ENCODE measurements at places on chromosomes 2 and 18.

DNA sequence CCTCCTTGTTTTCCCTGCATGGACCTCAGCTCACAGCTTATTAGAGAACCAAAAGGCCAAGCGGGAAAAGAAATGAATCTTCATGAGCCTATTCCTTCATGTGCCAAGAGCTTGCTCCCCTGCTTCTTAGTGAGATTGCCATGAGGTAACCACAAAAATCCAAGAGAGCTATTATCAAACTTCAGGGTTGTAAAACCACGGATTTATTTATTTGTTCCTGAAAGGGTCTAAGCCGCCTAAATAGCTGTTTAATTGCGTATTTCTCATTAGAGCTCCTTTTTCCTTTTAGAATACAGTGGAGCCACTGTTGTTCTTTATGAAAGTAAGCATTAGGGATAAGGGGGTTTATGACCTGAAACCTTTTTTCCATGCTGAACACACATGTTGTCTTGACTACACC is 58.0 kb downstream of the SRD5A2 start:
- 0 out of 2 replicates have a peak, but pooled peaks cover 6% of the 10 kb centered on the region for H3K36me3 ChIP-seq
- no peak for DNase-seq
- no peak overlapping the region for H3K27ac ChIP-seq
- H3K4me3 ChIP-seq = no peak overlapping the region
- peaks cover 47% of the 10 kb centered on the region for H3K4me1 ChIP-seq
- H3K27me3 ChIP-seq = peaks cover 2% of the 10 kb centered on the region

DNA sequence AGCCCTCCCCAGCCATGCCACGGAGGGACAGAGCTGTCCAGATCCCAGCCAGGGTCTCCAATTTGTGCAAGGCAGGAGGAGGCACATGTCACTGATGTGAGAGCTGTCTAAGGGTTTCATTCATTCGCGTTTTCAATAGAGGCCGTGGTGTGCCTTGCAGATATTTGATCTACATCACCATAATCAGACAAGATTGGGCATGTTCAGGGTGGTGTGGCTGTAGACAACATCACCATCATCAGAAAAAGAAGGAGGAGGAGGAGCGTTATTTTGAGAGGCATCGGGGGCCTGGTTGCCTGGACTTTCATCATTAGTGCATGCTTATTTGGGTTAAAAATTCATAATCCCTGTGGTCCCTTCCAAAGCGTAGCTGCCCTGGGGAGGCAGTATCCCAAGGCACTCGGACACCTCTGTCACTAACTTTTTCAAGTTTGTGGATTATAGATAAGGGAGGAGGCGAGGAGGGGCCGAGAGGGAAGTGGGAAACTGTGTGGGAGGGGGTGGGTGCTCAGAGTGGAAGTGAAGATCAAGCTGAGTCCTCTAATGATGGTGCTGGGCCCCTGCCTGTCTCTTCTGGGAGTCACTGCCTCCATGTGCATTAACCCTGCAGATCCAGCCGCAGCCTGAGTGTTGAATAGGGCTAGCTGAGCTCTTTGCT is 194.1 kb downstream of the CTIF start:
- no peak for DNase-seq
- no peak overlapping the region for H3K4me3 ChIP-seq
- H3K4me1 ChIP-seq = peaks cover 71% of the 10 kb centered on the region
- peaks cover 21% of the 10 kb centered on the region for H3K36me3 ChIP-seq
- peak overlapping the region; percentile 62 for H3K27ac ChIP-seq

DNA sequence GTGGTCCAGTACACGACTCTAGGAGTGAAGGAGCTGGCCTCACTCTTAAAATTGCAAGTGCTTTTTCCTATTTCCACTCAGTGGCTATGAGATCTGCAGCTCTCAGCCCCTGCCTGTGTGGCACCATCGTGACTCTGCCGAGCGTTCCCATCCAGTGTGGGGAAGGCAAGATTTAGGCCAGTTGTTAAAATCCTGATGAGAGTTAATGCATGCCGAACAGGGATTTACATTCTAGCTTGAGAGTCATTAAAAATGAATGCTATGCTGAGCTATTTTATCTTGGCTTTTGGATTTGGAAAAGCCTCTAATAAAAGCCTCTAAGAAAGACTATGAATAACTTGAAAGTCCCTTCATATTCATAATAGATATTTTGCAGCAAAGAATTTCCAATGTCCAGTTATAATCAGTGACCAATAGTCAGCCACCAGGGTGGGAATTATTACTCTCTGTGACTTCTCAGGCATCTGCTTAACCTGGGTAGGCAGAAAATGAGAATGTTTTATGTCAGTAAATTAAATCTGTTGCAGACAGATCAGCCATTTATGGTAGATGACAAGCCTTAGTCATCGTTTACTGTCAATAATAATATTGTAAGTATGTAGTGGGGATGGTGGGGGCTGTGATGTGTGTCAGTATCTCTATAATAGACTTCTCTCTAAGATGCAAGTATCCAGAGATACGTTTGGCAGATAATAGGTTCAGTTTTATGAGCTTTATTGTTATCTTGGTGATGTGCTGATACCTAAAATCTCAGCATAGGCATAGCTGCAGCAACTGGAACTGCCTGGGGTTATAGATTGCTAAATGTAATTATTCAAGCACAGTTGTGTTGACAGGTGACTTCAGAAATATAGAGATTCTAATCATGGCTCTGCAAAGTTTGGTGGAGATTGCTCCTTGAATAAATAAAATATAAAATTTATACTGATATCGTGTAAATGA is 207.8 kb downstream of the SOCS6 start:
- H3K27me3 ChIP-seq = peaks cover 9% of the 10 kb centered on the region
- H3K4me3 ChIP-seq = no peak overlapping the region
- H3K4me1 ChIP-seq = no peaks in the 10 kb centered on the region
- H3K36me3 ChIP-seq = no peaks in the 10 kb centered on the region
- DNase-seq = no peak

GRCh38 chr18:47334966-47335365 is 83.5 kb upstream of the SKOR2 start:
- no peak overlapping the region for H3K4me3 ChIP-seq
- H3K27ac ChIP-seq = no peak overlapping the region
- H3K36me3 ChIP-seq = peaks cover 5% of the 10 kb centered on the region
- DNase-seq = no peak

DNA sequence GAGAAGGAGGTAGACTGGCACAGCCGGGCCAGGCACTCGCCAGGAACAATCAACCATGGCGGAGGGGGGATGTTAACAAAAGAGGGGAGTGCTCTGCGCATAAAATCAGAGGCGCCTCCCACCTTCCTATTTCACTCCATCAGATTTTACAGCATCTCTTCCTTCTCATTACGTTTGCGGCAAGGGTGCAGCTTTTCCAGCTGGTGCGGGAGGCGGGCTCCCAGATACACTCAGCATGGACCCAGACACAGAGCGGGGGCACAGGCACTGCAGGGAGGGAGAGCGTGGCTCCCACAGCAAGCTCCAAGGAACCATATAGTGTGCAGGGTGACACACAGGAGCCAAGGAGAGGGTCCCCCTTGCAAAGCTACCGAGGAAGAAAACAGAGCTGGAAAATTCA is 176.3 kb downstream of the EIPR1 start:
- no peak overlapping the region for H3K27ac ChIP-seq
- DNase-seq = no peak
- H3K27me3 ChIP-seq = peaks cover 2% of the 10 kb centered on the region

DNA sequence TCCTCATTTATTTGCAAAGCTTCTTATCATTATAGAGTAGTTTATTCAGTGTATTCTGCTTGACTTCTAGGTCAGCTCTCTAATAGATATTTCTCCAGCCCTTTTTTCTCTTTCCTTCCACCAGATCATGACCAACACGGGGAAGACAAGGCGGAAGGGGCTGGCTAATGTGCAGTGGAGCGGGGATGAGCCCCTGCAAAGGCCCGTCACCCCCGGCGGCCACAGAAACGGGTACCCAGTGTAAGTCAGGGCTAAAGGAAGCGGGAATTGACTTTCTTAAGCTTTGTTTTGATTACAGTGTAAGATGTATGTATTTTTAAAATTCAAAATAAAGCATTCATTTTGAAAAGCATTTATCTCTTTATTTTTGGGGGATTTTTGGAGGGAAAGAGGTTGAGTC is 50.7 kb upstream of the B3GNT7 start:
- H3K27ac ChIP-seq = no peak overlapping the region
- peaks cover 36% of the 10 kb centered on the region for H3K36me3 ChIP-seq
- peaks cover 2% of the 10 kb centered on the region for H3K27me3 ChIP-seq
- peaks cover 23% of the 10 kb centered on the region for H3K4me1 ChIP-seq

DNA sequence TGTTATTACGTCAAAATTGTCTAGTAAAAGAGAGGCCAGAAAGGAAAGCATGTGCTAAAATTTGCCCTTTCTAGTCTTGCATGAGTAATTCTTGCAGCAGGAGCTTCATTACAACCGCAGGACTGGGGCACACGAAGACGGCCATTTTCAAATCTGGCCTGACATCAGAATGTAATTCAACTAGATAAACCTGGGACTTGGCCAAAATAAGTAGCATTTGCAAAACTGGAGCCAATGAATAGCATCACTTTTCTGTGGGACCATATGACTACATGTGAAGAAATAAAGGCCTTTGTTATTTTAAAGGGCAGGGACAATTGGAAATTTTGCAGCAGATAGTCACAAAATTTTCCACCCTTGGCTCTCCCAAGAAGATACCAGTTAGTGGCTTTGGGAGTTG is 3.0 kb upstream of the FZD7 start:
- H3K27me3 ChIP-seq = peaks cover 1% of the 10 kb centered on the region
- peak; percentile 58 for DNase-seq
- H3K36me3 ChIP-seq = peaks cover 7% of the 10 kb centered on the region
- H3K4me3 ChIP-seq = no peak overlapping the region

DNA sequence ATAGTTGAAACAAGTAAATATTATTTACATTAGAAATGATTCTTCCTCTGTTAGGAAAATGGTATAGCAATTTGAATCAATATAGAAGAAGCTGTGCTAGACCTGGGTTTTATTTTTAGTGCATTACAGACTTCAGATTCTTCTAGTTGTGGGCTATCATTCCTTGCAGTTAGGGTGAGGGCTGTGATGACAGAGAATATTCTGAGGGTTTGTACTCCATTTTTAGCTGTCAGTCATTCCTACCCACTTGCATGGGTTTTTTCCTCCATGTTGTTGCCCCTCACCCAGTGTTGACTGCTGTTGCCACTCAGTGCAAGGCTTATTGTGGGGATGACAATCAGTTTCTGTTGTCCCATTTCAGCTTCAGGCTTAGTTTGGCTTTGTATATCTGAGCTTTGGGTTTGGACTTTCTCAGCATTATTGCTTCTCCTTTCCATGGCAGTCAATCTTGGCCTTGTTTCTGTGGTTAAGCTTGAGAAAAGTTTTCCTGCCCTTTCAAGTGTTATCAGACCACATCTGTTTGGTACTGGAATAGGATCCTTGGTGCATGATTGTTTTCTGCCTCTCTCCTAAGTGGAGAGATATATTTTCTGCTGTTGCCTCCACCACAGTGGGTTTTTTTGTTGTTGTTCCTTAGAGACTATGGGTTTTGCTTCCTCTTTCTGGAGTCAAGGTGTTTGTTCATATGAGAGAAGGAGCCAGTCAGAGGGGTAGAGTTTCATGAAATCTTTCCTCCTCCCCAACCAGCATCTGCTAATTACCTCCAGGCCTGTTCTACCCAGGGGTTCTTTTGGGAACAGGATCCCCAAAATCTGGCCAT is 312.7 kb upstream of the CWC22 start:
- H3K27ac ChIP-seq = no peak overlapping the region
- H3K36me3 ChIP-seq = no peaks in the 10 kb centered on the region
- no peak overlapping the region for H3K4me3 ChIP-seq

DNA sequence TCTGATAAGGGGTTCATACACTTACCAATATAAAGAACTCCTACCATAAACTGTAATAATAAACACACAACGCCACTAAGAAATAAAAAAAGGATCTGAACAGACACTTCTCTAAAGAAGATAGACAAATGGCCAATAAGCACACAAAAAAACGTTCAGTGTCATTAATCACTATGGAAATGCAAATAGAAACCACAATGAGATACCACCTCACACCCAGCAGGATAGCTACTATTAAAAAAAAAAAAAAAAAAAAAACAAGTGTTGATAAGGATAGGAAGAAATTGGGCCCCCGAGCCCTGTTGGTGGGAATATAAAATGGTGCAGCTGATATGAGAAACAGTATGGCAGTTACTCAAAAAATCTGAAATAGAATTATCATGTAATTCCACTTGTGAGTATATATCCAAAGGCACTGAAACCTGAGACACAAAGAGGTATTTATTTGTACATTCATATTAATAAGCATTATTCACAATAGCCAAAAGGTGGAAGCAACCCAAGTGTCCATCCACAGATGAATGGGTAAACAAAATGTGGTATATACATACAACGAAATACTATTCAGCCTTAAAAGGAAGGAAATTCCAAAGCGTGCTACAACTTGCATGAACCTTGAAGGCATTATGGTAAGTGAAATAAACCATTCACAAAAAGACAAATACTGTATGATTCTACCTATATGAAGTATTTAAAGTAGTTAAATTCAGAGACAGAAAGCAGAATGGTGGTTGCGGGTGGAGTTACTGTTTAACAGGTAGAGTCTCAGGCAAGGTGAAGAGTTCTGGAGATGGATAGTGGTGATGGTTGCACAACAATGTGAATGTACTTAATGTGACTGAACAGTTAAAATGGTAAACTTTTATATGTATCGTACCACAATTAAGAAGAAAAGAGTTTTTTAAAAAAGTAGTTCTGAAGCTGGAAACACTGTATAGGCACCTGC is 17.9 kb downstream of the REV1 start:
- no peak overlapping the region for H3K4me3 ChIP-seq
- H3K27me3 ChIP-seq = no peaks in the 10 kb centered on the region
- DNase-seq = no peak

GRCh38 chr2:77834360-77835002 is 312.3 kb upstream of the LRRTM4 start:
- peaks cover 17% of the 10 kb centered on the region for H3K36me3 ChIP-seq
- H3K4me1 ChIP-seq = no peaks in the 10 kb centered on the region
- H3K4me3 ChIP-seq = no peak overlapping the region
- H3K27me3 ChIP-seq = no peaks in the 10 kb centered on the region
- DNase-seq = no peak

All from HFFc6 (cell line).